ENCODE measurements at places on chromosomes 1 and 21.

- DNase-seq, result no peak
Measured at GRCh38 chr21:39353295-39353694, 4.4 kb upstream of the HMGN1 start.

- no peak for DNase-seq
Measured at GRCh38 chr1:113886417-113887401, 672 bp downstream of the BCL2L15 start.

GRCh38 chr21:41119901-41120300 lies 48.1 kb upstream of the BACE2 start:
- DNase-seq, result no peak

GRCh38 chr21:33899199-33899598 lies 16.4 kb downstream of the ATP5PO start:
- no peak for DNase-seq

- no peak for DNase-seq
Measured at GRCh38 chr1:2316451-2316961, 74.8 kb downstream of the MORN1 start.

GRCh38 chr1:28956038-28956464 lies 41.7 kb downstream of the EPB41 start:
- no peak for DNase-seq

DNA sequence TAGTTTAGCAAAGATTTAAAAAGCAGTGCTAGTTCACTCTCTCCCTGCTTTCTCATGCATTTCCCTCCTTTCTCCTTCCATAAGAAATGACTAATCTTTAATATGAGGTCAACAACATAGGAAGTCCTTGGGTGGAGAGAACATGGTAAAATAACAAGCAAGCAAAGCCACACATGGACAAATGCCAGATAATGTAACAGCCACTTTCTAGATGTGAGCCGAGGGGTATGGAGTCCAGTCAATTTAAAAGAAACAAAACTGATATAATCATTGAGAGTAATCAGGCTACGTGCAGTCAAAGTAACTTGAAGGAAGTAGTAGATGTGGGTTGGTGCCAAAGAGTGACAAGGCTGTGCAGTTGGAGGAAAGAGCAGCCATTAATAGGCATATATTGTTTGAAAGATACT lies 69.6 kb downstream of the DUSP10 start:
- DNase-seq, result no peak

- no peak for DNase-seq
Measured at GRCh38 chr1:98766255-98766654, 104.7 kb downstream of the SNX7 start.

DNA sequence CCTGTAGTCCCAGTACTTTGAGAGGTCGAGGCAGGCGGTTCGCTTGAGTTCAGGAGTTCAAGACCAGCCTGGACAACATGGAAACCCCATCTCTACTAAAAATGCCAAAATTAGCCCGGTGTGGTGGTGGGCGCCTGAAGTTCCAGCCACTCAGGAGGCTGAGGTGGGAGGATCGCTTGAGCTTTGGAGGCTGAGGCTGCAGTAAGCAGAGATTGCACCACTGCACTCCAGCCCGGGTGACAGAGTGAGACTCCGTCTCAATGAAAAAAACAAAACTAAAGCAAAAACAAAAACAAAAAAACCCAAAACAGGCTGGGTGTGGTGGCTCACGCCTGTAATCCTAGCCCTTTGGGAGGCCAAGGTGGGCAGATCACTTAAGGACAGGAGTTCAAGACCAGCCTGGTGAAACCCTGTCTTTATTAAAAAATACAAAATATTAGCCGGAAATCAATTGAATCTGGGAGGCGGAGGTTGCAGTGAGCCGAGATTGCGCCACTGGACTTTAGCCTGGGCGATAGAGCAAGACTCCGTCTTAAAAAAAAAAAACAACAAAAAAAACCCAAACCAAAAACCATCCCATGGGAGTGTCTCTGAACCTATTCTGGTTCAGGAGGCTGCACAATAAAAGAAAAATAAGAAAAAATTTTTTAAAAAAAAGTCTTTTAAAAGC lies 1.7 kb upstream of the CGN start:
- DNase-seq, result no peak

- DNase-seq, result no peak
Measured at GRCh38 chr1:98523256-98523655, 138.3 kb upstream of the SNX7 start.

GRCh38 chr21:32043458-32043857 lies 170.6 kb downstream of the HUNK start:
- no peak for DNase-seq

GRCh38 chr21:30329203-30329875 lies 8.2 kb downstream of the KRTAP27-1 start:
- no peak for DNase-seq

DNA sequence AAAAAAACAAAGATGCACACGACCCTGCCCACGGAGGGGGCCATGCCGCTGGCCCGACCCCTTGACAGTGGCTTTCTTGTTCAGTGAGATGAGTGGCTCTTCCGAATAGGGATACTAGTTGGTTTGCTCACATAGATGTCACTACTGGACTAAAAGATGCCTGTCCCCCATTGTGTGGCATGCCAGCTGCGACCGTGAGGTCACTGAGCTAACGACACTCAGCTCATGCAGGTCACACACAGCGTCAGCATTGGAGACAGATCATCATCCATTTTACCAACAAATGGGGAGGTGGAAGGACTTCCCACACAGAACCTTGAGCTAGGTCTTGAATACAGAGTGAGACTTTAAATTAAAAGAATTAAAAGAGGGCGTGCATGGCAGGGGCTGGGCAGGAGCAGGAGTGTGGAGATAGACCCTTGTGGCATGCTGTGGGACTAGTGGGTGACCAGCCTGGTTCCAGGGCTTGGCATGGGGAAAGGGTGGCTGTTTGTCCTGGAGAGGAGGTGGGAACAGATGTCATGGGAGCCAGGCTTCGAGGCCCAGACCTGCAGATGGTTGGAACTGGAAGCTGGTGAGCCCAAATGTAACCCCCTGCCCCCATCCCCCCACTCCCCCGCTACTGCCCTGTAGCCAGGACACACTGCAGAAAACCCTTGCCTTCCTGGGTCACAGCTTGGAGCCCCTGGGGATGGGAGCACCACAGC lies 12.4 kb downstream of the SLC1A7 start:
- no peak for DNase-seq

DNA sequence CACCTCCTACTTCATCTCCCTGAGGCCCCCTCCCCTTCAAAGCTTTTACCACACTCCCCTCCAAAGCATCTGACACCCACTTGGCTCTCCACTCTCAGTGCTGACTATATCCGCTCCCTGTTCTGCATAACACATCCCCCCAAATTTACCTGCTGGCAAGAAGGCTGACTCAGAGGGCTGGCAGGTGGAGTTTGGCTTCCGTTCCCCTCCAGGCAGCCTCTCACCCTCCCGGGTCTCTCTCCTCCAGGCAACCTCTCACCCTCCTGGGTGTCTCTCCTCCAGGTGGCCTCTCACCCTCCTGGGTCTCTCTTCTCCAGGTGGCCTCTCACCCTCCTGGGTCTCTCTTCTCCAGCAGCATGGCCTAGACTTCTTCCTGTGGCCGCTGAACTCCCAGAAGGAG lies 562.1 kb downstream of the NPHP4 start:
- no peak for DNase-seq

DNA sequence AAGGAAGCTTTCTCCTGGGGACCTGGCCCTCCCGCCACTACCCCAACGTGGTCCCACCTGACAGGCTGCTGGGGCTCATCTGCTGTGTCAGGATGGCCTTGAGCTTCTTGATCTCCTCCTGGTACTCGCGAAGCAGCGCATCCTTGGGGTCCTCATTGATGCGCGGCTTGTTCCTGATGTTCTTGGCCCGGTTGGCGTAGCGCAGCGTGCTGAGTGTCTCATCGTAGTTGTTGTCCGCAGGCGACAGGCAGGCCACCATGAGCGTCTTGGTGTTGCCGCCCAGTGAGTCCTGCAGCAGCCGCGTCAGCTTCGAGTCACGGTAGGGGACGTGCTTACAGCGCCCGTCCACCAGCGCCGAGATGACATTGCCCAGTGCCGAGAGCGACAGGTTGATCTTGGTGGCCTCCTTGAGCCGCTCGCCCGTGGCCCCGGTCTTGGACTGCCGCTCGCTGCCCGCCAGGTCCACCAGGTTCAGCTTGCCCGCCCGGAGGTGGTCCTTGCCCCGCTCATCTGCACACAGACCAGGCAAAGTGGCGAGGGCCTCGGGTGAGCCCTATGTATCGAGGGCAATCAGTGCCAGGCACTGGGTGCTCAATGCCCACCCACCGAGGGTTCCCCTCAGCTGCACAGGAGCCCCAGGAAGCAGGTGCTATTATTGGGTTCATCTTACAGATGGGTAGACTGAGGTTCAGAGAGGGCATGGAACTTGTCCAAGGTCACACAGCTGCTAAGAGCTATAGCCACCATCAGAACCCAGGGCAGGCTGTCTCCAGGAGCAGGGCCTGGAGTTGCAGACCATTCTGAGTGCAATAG lies 13.2 kb downstream of the KIF17 start:
- no peak for DNase-seq

- DNase-seq, result no peak
Measured at GRCh38 chr1:231021540-231022031, 18.5 kb downstream of the FAM89A start.

- DNase-seq, result no peak
Measured at GRCh38 chr21:29258626-29259338, 39.9 kb upstream of the BACH1 start.

DNA sequence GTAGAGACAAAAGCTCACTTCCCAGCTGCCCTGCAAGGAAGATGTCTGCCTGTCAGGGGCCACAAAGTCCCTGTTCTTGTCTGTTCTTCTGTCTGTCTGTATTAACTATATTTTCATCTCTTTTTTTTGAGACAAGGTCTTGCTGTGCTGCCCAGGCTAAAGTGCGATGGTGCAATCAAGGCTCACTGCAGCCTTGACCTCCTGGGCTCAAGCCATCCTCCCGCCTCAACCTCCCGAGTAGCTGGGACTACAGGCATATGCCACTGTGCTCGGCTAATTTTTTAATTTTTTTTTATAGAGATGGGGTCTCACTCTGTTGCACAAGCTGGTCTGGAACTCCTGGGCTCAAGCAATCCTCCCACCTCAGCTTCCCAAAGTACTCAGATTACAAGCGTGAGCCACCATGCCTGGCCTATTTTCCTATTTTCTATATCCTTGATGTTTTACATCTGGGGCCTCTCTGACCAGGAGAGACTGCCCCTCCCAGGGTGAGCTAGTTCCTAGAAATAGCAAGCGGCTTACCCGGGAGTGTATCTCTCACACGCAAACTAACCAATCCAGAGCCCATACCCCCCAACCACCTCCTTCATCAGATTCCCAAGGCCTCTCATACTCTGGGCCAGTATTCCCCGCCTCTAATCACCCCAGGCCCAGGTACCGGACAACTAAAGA lies 5.4 kb upstream of the KLHDC7A start:
- no peak for DNase-seq

DNA sequence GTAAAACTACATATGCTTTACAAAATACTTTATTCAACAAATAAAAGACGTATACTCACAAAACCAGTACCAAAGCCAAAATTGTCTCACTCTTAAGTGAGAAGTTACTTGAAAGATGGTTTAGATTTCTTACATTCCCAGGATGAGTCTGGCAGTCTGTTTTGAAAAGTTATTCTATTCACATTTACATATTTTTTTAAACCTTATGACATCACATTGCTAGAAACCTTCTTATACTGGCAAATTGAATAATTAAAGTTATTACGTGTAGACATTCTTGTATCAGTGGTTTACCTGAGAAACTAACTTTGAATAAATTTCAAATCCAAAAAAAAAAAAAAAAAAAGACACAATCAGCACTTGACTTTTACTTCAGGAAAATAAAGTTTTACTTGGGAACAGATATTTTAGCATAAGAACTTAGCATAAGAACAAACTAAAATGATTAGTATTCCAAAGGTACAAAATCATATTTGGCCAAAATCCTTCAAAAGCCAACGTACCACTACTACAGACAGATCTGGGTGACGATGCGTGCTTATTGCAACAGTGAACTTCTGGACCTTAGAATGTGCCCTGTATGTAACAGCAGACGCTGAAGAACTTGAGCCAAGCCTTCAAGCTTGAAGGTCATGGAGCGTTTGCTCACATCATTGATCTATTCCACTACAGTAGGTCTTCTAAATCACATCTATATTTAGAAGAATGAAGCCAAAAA lies 2.5 kb downstream of the CDC42BPA start:
- no peak for DNase-seq

- no peak for DNase-seq
Measured at GRCh38 chr1:35073265-35073811, 5.8 kb upstream of the ZMYM1 start.

- no peak for DNase-seq
Measured at GRCh38 chr1:228297822-228298221, 90.0 kb downstream of the OBSCN start.

DNA sequence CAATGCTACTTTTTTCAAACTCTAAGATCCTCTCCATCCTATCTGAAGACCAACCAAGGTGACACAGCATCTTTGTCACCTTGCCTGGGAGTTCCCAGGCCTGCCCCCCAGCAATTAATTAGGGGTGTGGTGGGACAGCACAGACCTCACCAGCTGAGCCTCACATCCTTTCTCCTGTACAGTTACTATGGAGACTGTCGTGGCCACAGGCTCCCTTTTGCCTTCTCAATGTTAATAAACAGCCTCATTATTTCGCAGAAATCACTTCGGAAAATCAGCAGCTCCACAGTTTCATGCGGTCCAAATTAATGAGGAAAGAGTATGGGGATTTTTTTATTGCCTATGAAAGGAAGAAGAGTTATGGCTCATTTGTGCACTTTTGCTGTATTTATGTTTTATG lies 378.3 kb downstream of the NPHP4 start:
- DNase-seq, result no peak

DNA sequence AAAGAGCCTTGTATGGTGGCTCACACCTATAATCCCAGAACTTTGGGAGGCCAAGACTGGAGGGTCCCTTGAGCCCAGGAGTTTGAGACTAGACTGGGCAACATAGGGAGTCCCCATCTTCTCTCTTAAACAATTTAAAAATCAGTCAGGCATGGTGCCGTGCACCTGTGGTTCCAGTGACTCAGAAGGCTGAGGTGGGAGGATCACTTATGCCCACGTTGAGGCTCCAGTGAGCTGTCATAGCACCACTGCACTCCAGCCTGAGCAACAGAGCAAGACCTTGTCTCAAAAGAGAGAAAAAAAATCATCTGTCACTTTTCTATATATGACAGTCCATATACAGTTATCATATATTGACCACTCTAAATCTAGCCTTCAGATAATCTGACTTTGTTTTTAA lies 658.3 kb downstream of the LTN1 start:
- no peak for DNase-seq

- DNase-seq, result no peak
Measured at GRCh38 chr1:168966217-168966616, 140.3 kb upstream of the ATP1B1 start.

DNA sequence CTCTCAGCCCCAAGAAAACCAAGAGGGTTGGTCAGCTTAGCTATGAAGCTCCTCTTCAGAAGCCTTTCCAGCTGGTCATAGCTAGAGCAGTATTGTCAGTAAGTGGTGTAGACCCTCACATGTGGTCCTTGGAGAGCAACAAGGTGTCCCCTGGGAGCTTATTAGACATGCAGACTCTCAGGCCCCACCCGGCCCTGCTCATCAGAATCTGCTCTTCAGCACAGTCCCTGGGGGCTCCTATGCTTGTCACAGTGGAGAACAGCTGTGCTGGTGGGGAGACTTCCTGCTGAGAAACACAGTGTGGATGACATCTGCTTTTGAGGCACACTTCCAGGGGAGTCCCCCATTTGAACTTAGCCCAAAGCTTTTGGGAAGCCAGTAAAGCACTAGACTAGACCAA lies 21.9 kb upstream of the NEK2 start:
- no peak for DNase-seq

GRCh38 chr1:7435276-7436055 lies 335.6 kb upstream of the VAMP3 start:
- DNase-seq, result no peak

- DNase-seq, result no peak
Measured at GRCh38 chr1:94734963-94735901, 84.9 kb upstream of the SLC44A3 start.

All from thoracic aorta (tissue), 2 donors.